ENCODE measurements at places on chromosomes 11 and 22.

DNA sequence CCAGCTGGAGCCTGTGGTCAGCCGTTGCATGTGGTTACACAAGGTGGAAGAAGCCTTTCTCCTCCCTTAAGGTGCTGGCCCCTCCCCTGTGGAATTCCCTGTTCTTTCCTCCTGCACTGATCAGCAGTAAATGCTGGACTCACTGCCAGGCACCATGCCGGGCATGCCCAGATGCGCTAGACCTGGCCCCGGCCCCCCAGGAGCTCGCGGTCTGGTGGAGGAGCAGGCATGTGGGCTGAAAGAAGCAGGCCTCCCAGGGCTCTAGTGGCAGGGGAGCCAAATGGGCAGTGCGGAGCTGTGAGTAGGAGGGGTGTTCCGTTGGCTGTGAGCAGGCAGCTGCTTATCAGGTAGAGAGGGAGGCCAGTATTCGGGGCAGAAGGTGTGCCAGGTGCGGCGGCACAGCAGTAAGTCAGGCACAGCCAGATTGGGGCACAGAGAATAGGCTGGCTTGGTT, 10.2 kb downstream of the DGKZ start:
- DNase-seq = no peak

DNA sequence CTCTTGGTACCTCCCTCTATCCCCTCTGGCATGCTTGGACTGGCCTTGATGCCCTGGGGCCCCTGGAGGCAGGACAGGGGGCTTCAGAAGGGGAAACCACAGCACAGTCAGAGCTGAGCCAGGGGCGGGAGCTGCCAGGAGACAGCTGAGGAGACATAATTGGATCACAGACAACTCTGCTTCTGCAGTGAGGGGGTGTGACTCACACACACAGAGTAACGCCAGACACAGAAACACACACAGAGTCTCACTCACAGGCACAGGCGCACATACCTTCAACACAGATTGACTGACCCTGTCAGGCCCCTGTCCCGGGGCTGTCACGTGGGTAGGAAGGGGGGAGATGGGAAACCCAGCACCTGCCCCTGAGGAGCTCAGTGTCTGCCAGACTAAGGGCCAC, 20.6 kb downstream of the STARD10 start:
- no peak for DNase-seq

GRCh38 chr22:33917744-33918406, 2.4 kb downstream of the LARGE1 start:
- DNase-seq = no peak

DNA sequence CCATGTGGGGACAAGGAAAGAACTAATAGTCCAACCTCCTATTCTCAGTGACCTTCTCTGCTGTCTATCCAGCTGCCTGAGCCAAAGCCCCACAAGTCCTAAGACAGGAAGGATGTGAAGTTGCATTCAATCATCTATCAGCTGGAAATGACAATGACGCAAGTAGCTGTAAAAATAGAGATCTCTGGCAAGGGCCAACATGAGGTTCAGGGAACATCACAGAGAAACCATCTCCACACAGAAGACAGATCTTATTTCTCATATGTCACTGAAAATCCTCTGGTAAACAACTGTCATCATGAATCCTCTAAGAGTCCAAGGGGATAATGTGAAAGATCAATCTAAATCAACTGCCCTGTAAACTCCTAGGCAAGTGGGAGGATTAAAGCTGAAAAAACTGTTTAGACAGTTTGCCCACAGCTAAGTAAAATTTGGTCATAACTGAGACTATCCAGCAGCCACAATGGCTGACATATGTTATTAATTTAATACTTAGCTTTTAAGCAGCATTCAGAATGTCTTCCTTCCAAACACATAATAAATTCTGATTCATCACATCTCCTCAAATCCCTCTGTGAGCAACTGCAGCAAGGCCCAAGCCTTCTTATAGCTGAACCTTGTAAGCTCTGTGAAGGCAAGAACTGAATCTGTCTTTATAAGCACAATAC, 52.1 kb downstream of the ALG9 start:
- no peak for DNase-seq

- DNase-seq = no peak
Observed at GRCh38 chr11:119910650-119911049, 181.7 kb upstream of the NECTIN1 start.

DNA sequence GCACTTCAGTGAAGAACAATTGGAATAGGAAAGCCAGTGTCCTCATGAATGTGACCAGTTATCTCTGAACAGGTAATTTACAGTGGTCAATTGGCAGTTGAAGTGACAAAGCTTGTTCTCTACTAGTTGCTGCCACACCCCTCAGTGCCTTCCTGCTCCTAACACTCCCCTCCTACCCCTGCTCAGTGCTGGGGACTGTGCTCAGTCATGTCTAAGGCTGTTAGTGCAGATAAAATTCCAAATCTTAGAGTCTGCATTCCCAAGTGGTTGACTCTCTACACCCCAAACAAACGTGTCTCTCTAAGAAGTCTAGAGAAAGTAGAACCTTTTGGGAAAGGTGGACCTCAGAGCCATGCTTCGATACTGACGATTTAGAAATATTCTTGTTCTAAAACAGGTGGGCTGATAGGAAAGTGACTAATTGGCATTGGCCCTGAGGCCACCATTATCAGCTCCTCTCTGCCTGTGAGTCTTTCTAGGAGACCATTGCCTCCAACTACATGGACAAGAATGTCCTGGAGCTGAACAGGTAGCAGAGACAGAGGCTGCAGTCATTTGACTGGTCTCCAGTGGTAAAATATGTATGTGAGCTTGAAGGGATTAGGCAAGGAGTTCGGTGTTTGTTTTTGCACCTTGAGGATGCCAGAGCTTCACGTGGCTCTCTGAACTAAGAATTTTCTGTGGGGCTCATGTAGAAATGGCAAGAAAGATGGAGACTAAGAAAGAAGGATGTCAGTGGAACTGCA, 22.1 kb upstream of the NNMT start:
- DNase-seq = no peak

DNA sequence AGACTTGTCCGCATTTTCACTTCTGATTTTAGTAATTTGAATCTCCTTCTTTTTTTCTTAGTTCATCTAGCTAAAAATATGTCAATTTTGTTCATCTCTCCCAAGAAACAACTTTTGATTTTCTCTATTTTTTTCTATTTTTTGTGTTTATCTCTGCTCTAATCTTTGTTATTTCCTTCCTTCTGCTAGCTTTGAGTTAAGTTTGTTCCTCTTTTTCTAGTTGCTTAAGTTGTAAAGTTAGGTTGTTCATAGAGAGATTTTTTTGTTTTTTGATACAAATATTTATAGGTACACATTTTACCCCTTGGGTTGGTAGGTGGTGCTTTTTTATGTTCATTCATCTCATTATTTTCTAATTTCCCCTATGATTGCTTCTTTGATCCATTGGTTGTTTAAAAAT, 22.1 kb upstream of the XKR3 start:
- no peak for DNase-seq

DNA sequence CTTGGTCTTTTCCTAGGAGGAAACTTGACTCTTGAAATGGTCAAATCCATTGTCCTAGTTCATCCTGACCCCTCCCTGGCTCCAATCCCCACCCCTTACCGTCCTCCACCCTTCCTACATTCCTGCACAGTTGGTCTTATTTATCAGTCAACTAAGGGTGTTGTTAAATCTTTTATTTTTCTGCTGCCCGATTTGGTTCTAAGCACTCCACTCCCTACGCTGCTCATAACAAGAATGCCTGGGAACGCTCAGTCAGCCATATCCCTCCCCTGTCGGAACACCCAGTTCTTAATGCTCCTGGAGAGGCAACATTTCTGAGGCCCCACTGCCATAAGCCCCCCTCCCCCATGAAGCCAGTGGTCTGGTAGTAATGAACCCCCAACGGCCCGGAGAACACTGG, 9.7 kb downstream of the EHF start:
- DNase-seq = no peak

DNA sequence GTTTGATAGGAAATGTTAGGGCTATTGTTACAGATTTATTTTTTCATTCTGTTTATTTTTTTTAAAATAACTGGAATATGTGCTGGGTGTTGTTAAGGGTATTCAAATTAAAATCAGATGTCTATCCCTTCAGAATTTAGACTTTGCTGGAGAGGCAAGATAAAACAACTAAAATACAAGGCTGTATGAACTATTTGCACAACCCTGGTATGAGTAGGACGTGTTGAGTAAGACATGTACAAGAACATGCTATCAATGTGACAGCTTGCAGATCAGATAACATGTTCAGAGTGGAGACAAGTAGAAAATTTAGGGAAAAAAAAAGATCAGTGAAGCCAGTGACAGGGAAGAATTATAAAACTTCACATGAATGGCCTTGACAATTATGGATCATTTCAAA, 853.5 kb downstream of the METTL15 start:
- DNase-seq = no peak

GRCh38 chr22:43501878-43502277, 90.1 kb downstream of the MPPED1 start:
- no peak for DNase-seq

DNA sequence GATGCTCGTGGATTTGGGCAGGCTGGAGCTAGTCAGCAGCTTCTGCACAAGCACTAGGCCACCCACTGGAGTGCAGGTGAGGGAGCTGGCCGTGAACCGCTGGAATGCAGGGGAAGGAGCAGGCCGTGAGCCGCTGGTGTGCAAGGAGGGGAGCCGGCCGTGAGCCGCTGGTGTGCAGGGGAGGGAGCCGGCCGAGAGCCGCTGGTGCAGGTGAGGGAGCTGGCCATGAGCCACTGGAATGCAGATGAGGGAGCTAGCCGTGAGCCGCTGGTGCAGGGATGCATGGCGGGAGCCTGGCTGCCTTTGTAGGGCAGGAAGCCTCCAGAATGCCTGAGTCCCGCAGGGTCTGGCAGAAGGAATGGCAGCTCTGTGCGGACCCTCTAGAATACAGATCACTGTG, 4220.0 kb upstream of the OR11H1 start:
- no peak for DNase-seq

GRCh38 chr11:47108214-47108613, 68.5 kb downstream of the ARFGAP2 start:
- DNase-seq = no peak

DNA sequence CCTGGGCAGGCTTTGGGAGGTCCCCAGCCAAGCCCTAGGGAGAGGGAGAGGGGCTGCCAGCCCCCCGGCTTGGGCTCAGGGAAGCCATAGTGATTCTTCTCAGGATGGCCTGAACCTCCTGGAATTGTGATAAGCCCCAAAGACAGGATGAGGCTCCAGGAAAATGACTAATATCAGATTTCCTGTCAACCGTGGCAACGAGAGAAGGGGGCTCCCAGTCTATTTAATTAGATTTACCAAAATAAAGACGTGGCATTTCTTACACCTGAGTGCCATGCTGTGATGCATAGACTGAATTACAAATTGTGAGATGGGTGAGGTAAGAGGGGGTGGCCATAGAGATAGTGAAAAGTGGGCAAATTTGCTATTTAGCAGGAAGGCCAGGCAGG, 20.4 kb downstream of the SERPINH1 start:
- no peak for DNase-seq

GRCh38 chr22:45731798-45732495, 60.3 kb downstream of the ATXN10 start:
- no peak for DNase-seq

DNA sequence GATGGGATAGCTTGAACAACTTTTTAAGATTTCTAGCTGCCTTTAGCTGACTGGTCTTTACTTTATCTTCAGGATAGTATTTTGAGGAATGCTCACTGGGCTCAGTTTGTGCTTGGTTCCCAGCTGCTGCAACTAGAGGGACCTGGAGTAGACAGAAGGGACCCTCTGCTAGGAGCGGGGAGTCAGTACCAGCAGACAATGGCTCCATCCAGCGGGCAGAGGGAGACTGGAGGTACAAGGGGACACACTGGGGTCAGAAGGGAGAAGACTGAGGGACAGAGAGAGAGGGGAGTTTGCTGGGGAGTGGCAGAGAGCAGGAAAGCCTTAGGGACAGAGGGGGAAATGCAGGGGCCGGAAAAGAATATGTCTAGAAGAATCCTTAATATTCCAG, 22.0 kb upstream of the ACER3 start:
- no peak for DNase-seq

DNA sequence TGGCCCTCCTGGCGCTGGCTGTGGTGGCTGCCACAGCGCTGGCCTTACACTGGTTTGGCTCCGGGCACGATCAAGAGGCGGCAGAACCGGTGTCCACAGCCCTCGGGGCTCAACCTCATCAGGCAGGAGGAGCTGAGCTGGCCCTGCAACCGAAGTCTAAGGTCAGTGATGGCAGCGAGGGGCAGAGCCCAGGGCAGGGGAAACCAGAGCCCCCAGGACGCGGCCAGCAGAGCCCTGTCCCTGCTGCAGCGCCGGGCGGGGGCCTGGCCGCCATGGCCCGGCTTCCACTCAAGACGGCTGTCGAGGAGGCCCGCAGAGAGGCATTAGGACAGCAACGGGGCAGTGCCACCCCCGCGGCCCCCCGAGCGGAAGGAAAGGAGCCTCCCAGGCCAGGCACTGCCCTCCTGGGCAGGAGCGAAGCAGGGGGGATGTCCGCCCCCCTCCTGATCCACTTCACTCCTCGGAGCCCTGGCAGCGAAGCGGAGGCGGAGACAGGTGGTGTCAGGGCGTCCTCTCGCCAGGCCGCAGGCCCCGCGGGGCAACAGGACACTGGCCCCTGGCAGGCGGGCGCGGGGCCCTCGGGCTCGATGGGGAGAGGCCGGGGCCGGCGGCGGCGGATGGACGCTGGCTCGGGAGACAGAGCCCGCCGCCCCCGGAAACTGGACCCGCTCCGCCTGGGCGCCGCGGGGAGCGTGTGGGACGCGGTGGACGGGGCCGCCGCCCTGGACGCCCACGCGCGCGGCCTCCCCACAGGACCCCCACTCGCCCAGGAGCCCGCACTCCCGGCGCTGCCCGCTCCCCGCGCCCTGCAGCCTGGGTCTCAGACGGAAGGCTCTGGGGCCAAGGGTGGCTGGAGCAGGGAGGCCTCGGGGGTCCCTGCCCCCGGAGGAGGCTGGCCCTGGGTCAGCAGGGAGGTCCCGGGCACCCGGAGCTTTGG, 895 bp downstream of the KLHDC7B start:
- no peak for DNase-seq

GRCh38 chr11:67654225-67654624, 3.7 kb upstream of the ACY3 start:
- no peak for DNase-seq

GRCh38 chr11:88344869-88345268, 7.3 kb upstream of the CTSC start:
- no peak for DNase-seq
